Stimulated activated CD8-positive, alpha-beta memory T cell treated with anti-CD3 and anti-CD28 coated beads, Interleukin-15, amount 100 ng/mL, for 48 hours (primary cell): ENCODE measurements at places on chromosomes 4 and X.

DNA sequence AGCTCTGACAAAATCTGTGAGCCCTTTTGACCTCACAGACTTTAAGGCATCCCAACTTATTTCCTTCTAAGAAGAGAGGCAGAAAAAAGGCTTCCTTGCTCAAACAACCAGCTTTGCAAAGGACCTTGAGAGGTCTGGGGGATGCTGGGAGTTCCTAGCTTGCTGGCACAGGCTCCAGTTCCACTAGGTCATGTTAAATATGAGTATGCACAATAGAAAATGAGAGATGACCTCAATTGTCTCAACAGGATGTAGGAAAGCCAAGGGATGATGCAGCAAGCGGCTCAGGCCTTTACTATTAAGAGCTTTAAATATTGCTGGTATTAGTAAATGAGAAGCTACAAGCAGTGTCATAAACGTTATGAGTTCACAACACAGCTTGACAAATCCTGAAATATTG lies 13.3 kb upstream of the ZNF827 start:
- DNase-seq: no peak

DNA sequence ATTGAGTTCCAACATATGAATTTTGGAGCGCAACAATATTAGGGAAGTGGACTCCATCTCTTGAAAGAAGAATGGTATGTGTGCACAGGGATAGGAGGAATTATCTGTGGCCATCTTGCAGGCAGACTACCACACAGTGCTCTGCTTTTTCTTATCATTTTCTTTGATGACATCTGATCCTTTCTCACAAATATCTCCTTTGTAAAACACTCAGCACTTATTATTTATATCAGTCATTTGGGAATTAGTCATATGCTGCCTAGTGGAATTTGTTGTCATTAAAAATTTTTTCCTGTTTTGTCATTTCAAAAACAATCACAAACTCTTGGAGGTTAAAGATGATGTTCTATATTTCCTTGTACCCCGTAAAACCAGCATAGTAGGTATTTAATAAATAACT lies 444.3 kb upstream of the ATOH1 start:
- no peak for DNase-seq

GRCh38 chr4:41476310-41476885 lies 61.6 kb upstream of the LIMCH1 start:
- no peak for DNase-seq

DNA sequence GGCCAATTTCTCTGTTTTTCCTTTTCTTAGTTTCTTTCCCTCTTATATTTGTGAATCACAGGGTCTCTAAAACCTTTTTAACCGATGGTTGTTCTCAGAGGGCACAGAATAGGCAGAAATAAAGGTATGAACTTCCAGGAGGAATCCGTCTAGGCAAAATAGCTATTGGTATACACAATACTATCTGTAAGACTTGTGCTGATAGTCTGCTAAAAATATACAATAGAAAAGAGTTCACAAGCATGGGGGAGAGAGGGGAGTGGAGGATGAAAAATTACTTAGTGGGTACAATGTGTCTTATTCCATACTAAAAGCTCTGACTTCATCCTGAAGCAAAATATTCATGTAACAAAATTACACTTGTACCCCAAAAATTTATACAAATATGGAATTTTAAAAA lies 30.2 kb downstream of the ANTXR2 start:
- DNase-seq: no peak

DNA sequence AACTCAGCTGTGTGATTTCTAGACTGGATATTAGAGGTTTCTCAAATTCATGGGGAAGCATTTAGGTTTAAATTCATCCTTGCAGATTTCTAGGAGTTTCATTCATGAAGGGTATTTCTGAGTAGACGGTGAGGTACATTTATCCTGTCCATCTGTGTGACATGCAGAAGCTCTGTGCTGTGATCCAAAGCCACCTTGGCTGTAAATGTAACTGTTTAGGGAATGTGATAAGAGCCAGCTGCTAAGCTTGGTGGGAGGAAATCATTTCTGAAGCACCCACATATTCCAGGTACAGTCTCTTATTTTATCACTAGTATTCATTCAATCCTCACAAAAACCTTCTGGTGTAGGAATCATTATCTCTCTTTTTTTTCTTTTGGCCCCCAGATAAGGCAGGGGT lies 8.7 kb upstream of the DCTD start:
- DNase-seq: no peak

GRCh38 chrX:122625239-122625638 lies 558.8 kb upstream of the GRIA3 start:
- no peak for DNase-seq

- DNase-seq: no peak
These were observed 31.4 kb downstream of the VSIG4 start for GRCh38 chrX:66008328-66008970.

GRCh38 chr4:26267087-26267486 lies 53.7 kb upstream of the RBPJ start:
- DNase-seq: no peak

- DNase-seq: no peak
These were observed 15.8 kb upstream of the CXorf38 start for GRCh38 chrX:40663078-40663740.

GRCh38 chr4:74262522-74262921 lies 45.7 kb upstream of the EPGN start:
- DNase-seq: no peak

GRCh38 chr4:25842229-25842845 lies 20.5 kb downstream of the SEL1L3 start:
- no peak for DNase-seq

- DNase-seq: no peak
These were observed 60.2 kb upstream of the CBR4 start for GRCh38 chr4:169070071-169070894.

- no peak for DNase-seq
These were observed 22.5 kb downstream of the SLC39A8 start for GRCh38 chr4:102322736-102323135.

- no peak for DNase-seq
These were observed 1508.1 kb downstream of the TECRL start for GRCh38 chr4:62901101-62901500.

DNA sequence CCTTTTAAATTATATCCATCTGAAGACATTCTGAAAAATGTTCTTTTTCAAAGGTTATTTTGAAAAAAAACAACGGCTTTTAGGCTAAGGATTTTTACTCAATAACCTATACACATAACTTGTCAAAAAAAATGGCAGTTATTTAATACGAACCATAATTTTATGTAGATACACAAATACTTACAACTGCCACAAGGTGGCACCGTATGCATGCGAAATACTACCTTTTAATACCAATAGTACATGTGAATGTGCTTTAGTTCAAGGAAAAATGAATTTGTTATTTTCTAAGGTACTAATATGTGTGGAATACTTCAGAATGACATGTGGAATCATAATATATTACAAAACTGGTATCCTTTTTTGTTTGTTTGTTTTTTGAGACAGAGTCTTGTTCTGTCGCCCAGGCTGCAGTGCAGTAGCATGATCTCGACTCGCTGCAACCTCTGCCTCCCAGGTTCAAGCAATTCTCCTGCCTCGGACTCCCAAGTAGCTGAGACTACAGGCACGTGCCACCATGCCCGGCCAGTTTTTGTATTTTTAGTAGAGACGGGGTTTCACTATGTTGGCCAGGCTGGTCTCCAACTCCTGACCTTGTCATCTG lies 4.6 kb upstream of the MAD2L1 start:
- no peak for DNase-seq

DNA sequence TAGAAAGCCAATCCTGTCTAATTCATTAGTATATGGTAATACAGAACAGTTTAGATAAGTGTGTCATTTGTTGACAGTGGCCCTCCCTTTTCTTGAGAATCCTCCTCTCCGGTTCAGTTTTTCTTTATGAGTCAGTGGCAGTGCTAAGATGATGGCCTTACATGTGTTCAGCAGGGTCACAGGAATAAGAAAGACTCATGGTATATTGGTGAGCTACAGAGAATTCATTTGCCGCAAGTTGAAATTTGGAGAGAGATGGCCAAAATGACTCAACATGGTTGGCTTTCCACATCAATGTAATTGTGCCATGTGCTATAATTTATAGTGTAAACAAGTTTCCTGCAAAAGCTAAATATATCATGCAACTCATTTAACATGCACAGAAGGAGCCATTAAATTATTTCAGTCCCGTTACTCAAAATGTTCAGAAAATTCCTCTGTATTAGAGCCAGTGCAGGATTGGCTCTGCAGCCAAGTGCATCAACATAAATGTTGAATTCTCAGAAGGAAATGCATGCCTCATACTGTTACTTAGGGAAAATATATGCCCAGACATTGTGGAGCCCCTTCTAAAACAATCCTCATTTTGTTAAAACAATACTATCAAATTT lies 374.3 kb downstream of the AFF2 start:
- no peak for DNase-seq

DNA sequence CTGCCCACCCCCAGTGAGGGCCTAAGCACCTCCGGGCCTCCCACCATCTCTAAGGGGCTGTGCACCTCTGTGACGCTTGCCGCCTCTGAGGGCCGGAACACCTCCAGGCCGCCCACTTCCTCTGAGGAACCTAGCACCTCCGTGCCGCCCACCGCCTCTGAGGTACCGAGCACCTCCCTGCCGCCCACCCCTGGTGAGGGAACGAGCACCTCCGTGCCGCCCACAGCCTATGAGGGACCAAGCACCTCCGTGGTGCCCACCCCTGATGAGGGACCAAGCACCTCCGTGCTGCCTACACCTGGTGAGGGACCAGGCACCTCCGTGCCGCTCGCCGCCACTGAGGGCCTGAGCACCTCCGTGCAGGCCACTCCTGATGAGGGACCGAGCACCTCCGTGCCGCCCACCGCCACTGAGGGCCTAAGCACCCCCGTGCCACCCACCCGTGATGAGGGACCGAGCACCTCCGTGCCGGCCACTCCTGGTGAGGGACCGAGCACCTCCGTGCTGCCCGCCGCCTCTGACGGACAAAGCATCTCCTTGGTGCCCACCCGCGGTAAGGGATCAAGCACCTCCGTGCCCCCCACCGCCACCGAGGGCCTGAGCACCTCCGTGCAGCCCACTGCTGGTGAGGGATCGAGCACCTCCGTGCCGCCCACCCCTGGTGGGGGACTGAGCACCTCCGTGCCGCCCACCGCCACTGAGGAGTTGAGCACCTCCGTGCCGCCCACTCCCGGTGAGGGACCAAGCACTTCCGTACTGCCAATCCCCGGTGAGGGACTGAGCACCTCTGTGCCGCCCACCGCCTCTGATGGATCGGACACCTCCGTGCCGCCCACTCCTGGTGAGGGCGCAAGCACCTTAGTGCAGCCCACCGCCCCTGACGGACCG lies 977 bp downstream of the MAGEE1 start:
- no peak for DNase-seq

GRCh38 chr4:40630335-40631021 lies 814 bp upstream of the RBM47 start:
- DNase-seq: no peak

DNA sequence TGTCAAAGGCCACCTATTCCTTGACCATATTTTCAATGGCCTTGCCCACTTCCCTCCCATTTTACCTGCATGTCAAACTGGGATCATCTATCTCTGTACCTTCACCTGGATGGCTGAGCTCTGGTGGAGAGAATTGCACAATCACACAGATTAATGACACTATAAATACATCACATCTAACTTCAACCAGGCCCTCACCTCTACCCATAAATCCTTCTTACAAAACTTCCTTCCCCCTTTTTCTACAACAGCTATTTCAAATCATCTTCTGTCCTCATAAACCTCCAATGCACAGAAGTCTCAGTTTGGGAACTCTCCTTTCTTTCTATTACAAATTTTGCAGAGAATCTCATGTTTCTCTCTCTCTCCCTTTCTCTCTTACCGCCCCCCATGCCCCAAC lies 9.2 kb downstream of the PALLD start:
- DNase-seq: no peak

GRCh38 chr4:40502220-40502619 lies 127.4 kb downstream of the RBM47 start:
- no peak for DNase-seq

GRCh38 chr4:107689912-107690587 lies 30.0 kb downstream of the PAPSS1 start:
- no peak for DNase-seq

- no peak for DNase-seq
These were observed 60.1 kb upstream of the PLAC1 start for GRCh38 chrX:134718105-134718965.

DNA sequence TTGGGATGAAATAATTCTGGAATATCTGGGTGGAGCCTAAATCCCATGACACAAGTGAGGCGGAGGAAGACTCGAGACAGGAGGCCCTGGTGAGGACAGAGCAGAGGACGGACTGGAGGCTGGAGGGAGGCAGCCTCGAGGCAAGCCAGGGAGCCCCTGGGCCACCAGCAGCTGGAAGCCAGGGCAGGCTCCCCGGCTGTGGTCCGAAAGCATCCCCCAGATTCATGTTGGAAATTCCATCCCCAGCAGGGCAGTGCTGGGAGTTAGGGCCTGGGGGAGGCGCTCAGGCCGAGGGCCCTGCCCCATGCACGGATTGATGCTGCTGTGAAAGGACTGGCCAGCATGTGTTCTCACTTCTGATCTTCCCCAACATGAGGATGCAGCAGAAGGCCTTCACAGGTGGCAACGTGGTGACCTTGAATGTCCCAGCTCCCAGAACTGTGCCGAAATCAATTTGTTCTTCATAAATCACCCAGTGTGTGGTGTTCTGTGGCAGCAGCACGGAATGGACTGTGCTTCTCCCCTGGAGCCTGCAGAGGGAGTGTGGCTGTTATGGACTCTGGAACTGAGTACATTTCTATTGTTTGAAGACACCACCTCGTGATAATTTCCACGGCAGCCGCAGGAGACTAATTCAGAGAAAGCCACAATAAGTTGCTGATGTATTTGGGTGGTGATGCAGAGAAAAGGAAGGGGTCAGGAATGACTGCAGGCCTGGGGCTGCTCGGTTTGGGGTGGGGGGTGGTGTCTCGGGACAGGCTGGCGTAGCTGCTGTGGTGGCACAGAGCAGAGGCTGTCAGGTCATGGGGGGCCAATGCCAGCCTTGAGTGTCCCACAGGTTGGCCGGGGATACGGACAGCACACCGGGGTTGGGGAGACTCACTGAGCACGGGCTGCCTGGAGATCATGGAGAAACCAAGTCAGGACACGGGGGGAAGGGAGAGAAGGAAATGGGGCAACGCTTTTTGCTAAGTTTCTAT lies 56.9 kb downstream of the PCGF3 start:
- no peak for DNase-seq

DNA sequence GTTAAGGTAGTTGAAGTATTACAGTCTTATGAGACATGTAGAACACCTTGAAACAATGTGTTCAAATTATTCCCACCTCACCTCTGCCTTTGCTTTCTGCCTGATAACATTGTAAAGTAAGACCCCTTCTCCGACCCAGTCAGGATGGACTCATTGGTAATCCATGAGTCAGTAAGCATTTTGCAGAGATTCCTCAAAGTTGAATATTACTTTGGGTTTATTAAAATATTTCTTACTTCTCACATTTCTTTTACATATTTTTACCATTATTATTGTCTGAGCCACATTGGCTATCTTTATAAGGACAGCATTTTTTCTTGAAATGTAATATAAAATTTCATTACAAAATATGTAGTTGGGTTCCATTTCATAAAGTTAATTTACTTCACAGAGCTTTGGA lies 201.6 kb downstream of the BMPR1B start:
- DNase-seq: no peak

GRCh38 chr4:52099860-52100461 lies 48.9 kb downstream of the SPATA18 start:
- no peak for DNase-seq
